ENCODE measurements at places on chromosomes 3 and 15.
A peak's percentile ranks its signal among the peaks of the same experiment; 100 is the strongest.

- DNase-seq: no peak
These were observed 120.9 kb downstream of the CACNA2D3 start for GRCh38 chr3:54243056-54243931.

- DNase-seq: no peak
These were observed 161.4 kb upstream of the LRTM1 start for GRCh38 chr3:55089211-55089610.

DNA sequence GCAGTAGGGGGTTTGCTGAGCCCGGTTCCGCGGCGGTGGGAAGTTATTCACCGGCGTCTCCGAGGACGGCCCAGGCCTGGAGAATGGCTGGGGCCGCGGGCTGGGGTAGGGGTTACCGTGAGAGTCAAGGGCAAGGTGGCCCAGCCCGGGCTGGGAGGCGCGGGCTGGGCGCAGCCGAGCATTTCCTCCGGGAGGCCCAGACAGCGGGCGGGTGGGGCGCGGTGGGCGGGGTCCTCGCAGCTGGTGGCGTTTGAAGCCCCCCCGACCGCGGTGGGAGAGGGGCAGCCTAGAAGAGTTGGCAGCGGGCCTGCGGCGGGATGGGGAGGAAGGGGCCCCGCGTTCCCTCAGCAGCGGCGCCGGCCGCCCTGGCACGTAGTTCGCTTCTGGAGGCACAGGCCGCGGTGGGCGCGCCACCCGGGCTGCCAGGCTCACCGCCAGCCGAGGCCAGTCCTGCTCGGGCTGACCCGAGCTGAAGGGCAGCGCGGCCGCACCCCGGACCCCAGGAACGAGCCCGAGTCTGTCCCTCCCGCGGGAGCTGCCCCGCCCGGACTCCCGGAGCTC lies 960 bp upstream of the KLF13 start:
- DNase-seq: peak; percentile 48

DNA sequence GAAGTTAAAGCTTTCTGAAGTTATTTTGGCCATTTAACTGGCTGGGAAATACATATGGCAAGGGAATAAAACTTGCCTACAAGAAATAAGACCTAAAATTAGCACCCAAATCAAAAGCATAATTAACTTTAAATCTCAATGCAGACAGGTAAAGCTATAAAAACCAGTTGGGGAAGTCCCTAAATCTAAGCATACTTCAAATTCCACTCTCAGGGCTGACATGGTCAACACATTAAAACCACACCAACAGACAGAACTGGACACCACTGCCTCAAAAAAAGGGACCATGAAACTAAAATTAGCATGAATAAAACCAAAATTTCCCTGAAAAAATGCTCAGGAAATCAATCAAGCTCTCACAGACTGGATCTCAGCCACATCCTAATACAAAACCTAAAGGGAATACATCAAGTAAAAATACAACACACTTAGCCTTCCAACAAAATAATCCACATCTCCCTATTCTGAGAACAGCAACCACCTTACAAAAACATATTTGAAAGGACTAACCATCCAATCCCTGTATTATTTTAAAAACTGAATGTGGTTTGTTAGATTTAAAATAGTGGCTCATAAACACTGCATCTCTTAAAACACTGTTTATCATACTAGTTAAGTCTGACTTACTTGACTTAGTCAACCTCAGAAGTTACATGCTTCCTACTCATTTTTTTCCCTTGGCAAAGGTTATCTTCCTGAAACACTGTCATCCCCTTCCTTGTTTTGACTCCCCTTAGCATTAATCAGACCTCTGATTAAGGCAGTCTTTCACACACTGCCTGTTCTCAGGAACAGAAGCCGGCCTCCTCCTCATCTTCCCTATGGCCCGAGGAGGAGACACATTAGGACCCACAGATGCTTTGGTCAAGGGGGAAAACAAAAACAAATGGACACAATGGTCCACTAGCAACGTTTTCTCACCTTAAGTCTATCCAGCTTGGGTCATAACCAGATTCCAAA lies 8.3 kb downstream of the TRA2B start:
- no peak for DNase-seq

GRCh38 chr15:89128320-89129122 lies 40.3 kb downstream of the ABHD2 start:
- DNase-seq: no peak

DNA sequence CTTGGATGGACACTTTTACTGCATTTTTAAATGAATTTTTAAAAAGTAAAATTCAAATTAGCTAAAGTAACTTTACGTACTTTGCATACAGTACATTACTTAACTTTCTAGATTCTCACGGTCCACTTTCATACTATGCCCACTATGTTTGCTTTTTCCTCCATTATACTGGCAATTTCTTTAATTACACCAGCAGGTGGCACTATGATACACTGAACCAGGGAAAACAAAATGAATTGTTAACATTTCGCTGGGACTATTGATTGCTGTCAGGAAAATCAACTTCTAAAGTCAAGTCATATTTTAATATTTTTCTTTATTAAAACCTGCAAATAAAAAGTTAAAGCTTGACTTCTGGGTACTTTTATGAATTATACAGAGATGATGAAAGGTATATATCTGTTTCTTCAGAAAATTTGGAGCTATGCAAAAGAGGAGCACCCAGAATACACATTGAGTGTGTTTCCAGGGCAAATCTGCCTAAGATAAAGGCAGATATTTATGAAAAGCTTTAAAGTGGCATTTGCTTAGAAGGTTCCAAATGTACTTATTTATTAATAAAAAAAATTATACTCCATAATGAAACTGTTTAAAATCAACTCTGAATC lies 21.8 kb upstream of the POU1F1 start:
- DNase-seq: no peak

- DNase-seq: no peak
These were observed at the start of gene SPATA12 for GRCh38 chr3:57060089-57060821. Gene SPATA12, plus strand, starts transcription at chr3:57060664. Its CDS starts 13,031 bp downstream, at chr3:57073695.
